ENCODE measurements at places on chromosomes 12 and 14.

GRCh38 chr14:26863736-26864135, 265.9 kb upstream of the NOVA1 start:
- no peak for DNase-seq

GRCh38 chr12:103780992-103781391, 60.0 kb downstream of the NT5DC3 start:
- no peak for DNase-seq

GRCh38 chr12:89839444-89839843, 130.8 kb upstream of the ATP2B1 start:
- no peak for DNase-seq

DNA sequence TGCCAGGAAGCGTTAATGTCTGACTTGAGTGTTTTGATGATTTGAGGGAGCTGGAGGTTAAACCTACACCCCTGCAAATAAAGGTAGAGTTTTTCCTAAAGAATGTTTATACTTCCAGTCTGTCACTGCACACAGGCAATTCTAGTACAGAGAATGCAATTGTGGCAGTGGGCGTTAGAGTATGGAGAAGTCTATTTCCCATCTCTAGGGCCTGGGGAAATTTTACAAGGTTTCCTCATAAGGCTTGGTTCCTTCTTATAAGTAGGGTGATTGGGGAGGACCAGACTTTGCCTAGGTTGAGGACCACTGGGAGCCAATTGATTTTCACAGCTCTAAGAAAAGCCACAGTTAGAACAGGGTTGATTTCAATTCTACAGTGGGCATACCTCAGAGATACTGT, 44.3 kb downstream of the IFNG start:
- DNase-seq, result no peak

GRCh38 chr14:42556551-42556950, 949.9 kb downstream of the LRFN5 start:
- no peak for DNase-seq

DNA sequence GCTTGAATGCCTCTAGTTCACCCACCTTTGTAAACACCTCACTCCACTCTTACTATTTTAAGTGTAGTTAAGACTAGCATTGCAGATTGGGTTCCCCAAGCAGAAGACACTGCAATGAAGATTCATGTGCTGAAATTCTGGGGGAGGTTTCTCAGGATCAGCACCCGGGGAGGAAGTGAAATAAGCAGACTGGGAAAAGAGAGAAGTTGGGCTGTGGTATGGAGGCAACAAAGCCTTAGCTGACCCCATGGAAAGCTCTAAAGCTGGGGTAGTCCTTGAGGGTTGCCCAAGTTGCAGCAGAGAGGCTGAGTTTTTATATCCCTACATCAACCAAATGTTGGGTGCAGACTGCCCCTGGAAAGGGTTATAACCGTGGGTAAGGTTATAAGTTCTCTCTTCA, 23.9 kb upstream of the IGF1 start:
- no peak for DNase-seq

GRCh38 chr14:74695406-74695805, 17.5 kb downstream of the AREL1 start:
- DNase-seq, result no peak

DNA sequence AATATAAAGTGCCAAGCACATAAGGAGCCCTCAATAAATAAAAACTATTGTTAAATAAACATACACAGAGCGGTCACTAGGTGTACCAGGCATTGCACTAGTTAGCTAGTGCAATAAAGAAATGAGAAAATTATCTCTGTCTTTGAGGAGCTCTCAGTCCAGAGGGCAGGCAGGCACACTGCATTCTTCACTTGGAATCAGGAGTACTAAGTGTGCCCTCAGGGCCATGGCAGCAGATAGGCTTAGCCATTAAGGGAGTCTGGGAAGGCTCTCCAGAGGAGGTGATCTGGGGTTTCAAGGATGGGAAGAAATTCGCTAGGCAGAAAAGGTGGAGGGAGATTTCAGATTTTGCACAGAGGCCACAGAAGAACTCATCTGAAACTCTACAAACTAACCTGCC, 9.1 kb downstream of the ABCD4 start:
- DNase-seq, result no peak

GRCh38 chr12:43396671-43397070, 155.3 kb downstream of the ADAMTS20 start:
- no peak for DNase-seq
